ENCODE measurements at places on chromosomes 1 and 21.

- no peak for DNase-seq
Measured at GRCh38 chr1:45622524-45623394, 1.1 kb downstream of the CCDC17 start.

GRCh38 chr1:111366256-111366655 lies 61.3 kb downstream of the OVGP1 start:
- DNase-seq = no peak

GRCh38 chr1:19495799-19496526 lies 10.6 kb upstream of the CAPZB start:
- DNase-seq = no peak

DNA sequence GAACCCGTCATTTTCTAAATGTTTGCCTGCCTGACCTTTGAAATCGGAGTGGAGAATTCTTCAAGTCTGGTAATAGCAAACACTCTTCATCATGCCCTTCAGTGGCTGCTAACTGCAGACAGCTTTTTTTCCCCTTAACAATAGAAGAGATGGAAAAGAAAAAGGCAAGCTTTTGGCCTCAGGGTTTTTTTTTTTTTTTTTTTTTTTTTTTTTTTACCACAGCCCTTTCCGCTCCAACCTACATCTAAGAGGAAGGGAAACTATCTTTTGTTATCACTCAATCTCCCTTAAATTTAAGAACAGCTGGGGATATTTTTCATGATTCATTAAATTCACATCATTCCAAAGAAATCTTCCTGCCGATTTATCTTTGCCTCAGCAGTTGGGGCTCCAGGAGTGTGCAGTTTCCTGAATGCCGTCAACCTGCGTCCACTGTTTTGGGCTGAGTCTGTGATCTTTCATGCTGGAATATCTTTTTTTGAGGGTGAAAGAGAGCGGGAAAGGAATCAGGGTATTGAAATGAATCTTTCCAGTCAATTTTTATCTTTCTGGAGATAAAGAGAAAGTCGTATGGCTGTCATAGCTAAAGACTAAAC lies 144.5 kb upstream of the SMYD2 start:
- DNase-seq = no peak

GRCh38 chr1:70224954-70225353 lies 3.8 kb downstream of the SRSF11 start:
- no peak for DNase-seq

DNA sequence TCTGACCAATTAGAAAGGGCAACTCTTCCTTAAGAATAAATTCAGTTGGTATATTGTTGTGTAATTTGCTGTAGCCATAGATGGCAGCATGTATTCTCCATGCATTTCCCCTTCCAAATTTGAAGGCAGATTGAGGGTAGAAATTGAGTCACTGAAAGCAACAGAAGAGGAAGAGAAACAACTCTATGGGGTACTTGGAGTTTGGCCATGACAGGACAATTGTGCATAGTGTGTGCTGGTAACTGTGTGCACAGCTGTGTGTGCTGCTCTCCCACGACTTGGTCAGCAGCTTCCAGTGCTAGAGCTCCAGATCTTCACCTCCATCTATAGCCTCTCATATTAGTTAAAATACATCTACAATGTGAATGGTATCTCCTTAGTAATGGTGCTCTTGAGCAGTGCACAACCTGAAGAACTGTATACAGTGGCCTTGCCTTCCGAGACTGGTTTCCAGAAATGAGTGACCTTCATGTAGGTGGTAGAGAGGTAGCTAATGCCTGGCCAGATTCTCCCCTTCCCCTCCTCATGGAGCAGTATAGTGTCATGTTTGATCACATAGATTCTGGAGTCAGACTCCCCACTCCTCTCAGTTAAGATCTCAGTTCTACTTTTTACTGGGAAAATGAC lies 882 bp upstream of the FCAMR start:
- no peak for DNase-seq

DNA sequence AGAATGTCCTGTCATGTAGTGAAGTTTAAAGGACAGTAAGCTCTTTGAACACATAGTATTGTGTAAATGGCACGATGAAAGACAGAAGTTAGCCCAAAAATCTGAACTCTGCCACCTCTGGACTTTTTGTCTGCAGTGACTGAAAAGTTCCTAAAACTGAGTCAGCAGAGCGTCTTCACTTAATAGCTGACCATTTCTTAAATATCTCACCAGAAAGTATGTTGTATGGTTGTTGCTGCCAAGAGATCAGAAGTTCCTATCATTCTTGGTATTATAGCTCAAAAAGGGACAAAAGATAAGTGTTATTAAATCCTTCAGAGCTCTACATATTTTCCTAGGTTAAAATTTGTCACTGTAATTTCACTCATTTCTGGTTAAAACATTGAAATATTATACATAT lies 1003.0 kb downstream of the TTLL7 start:
- DNase-seq = no peak

GRCh38 chr1:241518476-241519307 lies 863 bp downstream of the FH start:
- DNase-seq = peak; percentile 18

- DNase-seq = no peak
Measured at GRCh38 chr1:192980856-192981255, 78.3 kb downstream of the UCHL5 start.

GRCh38 chr1:76868154-76868882 lies 1.0 kb downstream of the ST6GALNAC5 start:
- no peak for DNase-seq

GRCh38 chr21:41823166-41823565 lies 56.0 kb downstream of the PRDM15 start:
- DNase-seq = no peak
